ENCODE measurements at places on chromosomes 2 and 18. TPM values are rescaled to one million over a fixed set of nuclear protein-coding genes. Genes with fewer than 3 reads are reported as not detected.

The DTNA gene
- polyA plus RNA-seq = not detected

The PROKR1 gene
- not detected for polyA plus RNA-seq

The PRKCE gene
- 1.4 TPM for polyA plus RNA-seq

The GPR45 gene
- not detected for polyA plus RNA-seq

The AQP12A gene
- not detected for polyA plus RNA-seq

Measured in naive thymus-derived CD4-positive, alpha-beta T cell (primary cell).